ENCODE measurements at places on chromosomes 16 and 17.

GRCh38 chr16:87584271-87584670 lies 18.0 kb upstream of the JPH3 start:
- no peak overlapping the region for H3K27ac ChIP-seq
- no peak for DNase-seq
- no peak overlapping the region for H3K4me3 ChIP-seq
- peaks cover 22% of the 10 kb centered on the region for H3K27me3 ChIP-seq
- H3K36me3 ChIP-seq, result no peaks in the 10 kb centered on the region

GRCh38 chr16:10466861-10467260 lies 81.0 kb downstream of the ATF7IP2 start:
- peaks cover 9% of the 10 kb centered on the region for H3K36me3 ChIP-seq
- H3K4me1 ChIP-seq, result no peaks in the 10 kb centered on the region
- H3K27me3 ChIP-seq, result no peaks in the 10 kb centered on the region
- DNase-seq, result no peak

- H3K27me3 ChIP-seq, result no peaks in the 10 kb centered on the region
- H3K4me1 ChIP-seq, result no peaks in the 10 kb centered on the region
- H3K4me3 ChIP-seq, result no peak overlapping the region
Measured at GRCh38 chr17:38912221-38912813, 13.1 kb upstream of the LASP1NB start.

- H3K4me1 ChIP-seq, result peaks cover 7% of the 10 kb centered on the region
- no peak overlapping the region for H3K27ac ChIP-seq
- H3K36me3 ChIP-seq, result no peaks in the 10 kb centered on the region
- no peak overlapping the region for H3K4me3 ChIP-seq
- DNase-seq, result no peak
- no peaks in the 10 kb centered on the region for H3K27me3 ChIP-seq
Measured at GRCh38 chr17:27985306-27985705, 57.2 kb upstream of the NLK start.

DNA sequence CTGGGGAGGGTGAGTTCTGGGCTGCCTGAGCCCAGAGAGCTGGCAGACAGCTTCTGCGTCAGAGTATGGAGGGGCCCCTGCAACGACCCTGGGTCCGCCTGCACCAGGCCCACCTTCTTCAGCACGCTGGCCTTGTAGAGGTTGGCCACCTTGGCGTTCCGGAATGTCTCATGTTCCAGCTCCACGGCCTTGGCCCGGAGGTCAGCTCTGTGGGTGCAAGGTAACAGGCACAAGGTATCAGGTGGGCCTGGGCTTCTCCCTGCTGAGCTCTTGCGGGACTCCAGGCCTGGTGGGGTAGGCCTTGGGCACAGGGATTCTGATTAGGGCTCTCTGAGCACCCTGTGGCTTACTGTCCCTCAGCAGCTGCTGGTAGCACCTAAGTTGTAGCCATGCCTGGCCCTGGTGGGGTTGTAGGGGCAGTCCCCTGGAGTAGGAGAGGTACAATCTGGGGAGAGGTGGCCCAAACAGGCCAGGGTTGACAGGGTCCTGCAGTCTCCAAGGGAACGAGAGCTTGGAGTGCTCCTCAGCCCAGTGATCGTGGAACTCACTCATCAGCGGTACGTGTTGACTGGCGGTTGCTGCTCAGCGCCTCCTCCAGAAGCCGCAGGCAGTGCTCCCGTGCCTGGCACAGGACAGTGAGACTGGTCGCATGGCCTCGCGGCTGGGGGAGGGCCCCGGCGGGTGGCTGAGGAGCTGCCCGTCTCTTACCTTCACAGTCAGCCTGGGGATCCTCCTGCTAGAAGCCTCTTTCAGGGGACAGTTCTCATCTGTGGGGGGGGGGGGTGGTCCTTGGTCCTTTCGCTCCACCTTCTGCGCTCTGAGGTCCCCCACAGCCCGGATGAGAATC lies 2.9 kb upstream of the SMIM5 start:
- DNase-seq, result no peak
- H3K4me3 ChIP-seq, result no peak overlapping the region
- H3K27me3 ChIP-seq, result no peaks in the 10 kb centered on the region
- H3K27ac ChIP-seq, result no peak overlapping the region

DNA sequence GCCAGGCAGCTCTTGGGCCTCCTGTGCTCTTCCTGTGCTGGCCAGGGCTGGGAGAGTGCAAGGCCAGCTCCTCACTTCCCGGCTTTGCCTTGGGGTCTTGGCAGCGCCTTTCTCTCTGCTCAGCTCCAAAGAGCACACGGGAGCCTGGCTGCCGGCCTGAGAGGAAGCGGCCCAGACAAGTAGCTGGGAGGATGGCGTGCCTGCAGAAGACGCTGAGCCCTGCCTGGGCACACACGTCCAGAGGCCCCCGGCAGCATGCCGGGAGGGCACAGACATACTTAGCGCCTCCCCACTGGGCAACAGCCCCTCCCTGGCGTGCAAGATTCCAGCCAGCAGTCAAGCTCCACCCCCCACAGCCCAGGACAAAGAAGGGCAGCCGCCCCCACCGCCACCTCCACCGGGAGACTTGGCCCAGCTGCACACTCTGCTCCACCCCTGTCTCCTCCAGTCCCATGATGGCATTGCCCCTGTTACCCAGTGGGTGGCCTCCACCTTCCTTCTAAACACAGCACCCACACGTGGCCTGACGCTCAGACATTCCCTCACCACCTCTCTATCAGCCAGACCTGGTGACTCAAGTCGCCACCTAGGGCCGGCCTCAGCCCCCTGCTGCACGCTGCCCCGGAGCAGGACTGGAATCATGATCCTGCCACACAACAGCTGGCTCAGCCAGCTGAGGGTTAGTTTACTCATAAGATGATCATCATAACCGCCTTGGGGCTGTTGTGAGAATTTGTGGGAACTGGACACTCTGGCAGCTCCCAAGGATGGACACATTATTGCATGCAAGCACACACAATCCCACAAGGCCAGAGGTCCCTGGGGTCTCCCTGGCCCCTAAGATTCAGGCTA lies 12.4 kb downstream of the SGCA start:
- H3K27ac ChIP-seq, result no peak overlapping the region
- no peaks in the 10 kb centered on the region for H3K36me3 ChIP-seq
- H3K4me3 ChIP-seq, result no peak overlapping the region

GRCh38 chr16:79843631-79844043 lies 243.1 kb upstream of the MAF start:
- no peak overlapping the region for H3K4me3 ChIP-seq
- H3K4me1 ChIP-seq, result no peaks in the 10 kb centered on the region
- H3K27me3 ChIP-seq, result no peaks in the 10 kb centered on the region
- no peak for DNase-seq
- H3K27ac ChIP-seq, result no peak overlapping the region
- H3K36me3 ChIP-seq, result no peaks in the 10 kb centered on the region

- H3K27ac ChIP-seq, result no peak overlapping the region
- H3K4me3 ChIP-seq, result no peak overlapping the region
- H3K27me3 ChIP-seq, result no peaks in the 10 kb centered on the region
Measured at GRCh38 chr16:56331915-56332314, 93.4 kb downstream of the AMFR start.

GRCh38 chr17:75689441-75689873 lies 22.3 kb downstream of the SAP30BP start:
- no peaks in the 10 kb centered on the region for H3K27me3 ChIP-seq
- peaks cover 52% of the 10 kb centered on the region for H3K36me3 ChIP-seq
- H3K27ac ChIP-seq, result peak overlapping the region; percentile 86
- H3K4me3 ChIP-seq, result no peak overlapping the region
- H3K4me1 ChIP-seq, result peaks cover 61% of the 10 kb centered on the region
- DNase-seq, result no peak

DNA sequence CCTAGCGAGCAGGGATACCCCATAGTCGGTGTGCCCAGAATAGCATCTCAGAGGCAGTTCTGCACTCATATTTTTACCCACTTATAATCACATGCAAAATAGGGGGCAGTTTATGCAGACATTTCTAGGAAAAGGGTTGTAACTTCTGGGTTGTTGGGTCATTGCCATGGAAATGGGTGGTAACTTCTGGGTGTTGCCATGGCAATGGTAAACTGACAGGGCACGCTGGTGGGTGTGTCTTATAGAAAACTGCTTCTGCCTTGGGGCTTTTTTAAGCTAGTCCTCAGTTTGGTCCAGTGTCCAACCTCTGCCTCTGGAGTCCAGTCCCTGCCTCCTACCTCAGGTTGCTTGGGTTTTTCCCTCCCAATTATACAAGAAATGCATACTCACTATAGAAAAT lies 7.4 kb upstream of the SPAG9 start:
- no peak overlapping the region for H3K4me3 ChIP-seq
- H3K4me1 ChIP-seq, result peaks cover 7% of the 10 kb centered on the region
- DNase-seq, result peak; percentile 60
- no peaks in the 10 kb centered on the region for H3K36me3 ChIP-seq
- no peak overlapping the region for H3K27ac ChIP-seq
- no peaks in the 10 kb centered on the region for H3K27me3 ChIP-seq

GRCh38 chr16:6946802-6947201 lies 385.8 kb upstream of the RBFOX1 start:
- H3K36me3 ChIP-seq, result no peaks in the 10 kb centered on the region
- H3K27ac ChIP-seq, result no peak overlapping the region
- no peak overlapping the region for H3K4me3 ChIP-seq
- DNase-seq, result no peak
- no peaks in the 10 kb centered on the region for H3K4me1 ChIP-seq

DNA sequence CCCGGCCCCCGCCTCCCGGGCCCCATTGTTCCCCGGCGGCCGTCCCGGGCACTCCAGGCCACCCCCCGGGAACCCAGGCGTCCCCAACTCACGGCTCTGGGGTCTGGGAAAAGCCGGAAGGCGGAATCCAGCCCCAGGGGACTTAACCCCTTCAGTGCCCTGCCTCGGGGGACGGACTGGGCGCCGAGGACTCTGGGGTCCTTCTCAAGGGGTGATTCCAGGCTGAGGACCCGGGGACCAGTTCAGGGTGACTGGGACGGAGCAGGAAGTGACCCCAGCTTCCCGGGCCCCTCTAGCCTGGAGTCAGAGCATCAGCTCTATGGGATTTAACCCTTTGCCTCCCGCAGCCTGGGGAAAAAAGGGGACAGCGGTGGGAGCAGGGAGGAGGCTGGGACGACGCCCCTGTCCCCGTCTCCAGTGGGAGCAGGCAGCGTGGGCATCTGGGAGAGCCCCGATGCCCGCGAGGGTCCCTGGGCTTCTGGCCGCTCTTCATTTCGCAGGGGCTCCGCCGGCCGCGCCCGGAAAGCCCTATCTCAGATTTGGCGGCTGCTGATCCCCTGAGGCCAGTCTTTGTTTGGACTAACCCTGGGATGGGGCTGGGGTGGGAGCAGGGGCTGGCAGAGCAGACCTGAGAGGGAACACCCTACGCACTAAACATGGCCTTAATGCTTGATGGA lies at the start of gene ZNF629:
Gene ZNF629 (minus strand): TSS at position 270 of the 677 bp plus-strand sequence. CDS start 2,723 bp downstream, outside the sequence.
- H3K27ac ChIP-seq, result peak within 1 kb of the TSS; percentile 67
- peak within 1 kb of the TSS; percentile 94 for H3K4me3 ChIP-seq
- DNase-seq, result peak; percentile 36
- peaks cover 17% of the 10 kb centered on the region for H3K36me3 ChIP-seq

DNA sequence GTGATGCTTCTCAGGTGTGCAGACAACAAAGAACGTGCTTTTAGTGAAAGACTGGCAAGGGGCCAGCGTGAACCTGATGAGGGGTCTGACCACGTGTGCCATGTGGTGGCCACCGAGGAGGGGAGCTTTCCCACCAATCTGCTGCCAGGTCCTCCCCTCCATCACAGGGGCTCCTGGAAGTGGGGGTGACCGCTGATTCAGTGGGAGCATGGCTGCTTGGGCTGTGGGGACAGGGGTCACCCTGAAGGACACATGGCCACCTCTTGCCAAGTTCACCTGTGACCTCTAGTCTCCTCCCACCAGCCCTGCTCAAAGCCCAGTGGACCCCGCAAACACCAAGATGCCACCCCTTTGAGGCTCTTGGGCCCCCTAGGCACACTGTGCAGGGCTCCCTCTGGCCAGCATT lies 37.9 kb upstream of the MTSS2 start:
- no peak overlapping the region for H3K27ac ChIP-seq
- H3K4me1 ChIP-seq, result no peaks in the 10 kb centered on the region
- DNase-seq, result no peak
- no peaks in the 10 kb centered on the region for H3K27me3 ChIP-seq
- peaks cover 97% of the 10 kb centered on the region for H3K36me3 ChIP-seq

DNA sequence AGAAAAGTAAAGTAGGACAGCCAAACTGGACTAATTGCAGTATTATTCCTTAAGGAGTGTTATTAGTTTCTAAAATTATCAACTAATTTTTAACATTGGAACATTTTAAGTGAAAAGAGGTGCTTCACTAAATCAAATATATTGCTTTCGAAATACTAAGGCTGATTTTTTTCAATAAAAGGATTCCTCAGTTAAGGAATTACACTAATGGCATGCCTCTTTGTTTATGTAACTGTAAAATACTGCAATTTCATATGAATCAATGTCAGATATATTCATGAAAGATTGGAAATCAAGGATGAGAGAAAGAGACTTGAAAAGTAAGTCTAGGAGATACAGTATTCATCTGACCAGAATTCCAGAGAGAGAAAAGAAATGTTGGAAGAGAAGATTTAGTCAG lies 129.8 kb downstream of the TANC2 start:
- H3K27me3 ChIP-seq, result no peaks in the 10 kb centered on the region
- no peak overlapping the region for H3K27ac ChIP-seq
- DNase-seq, result no peak
- H3K36me3 ChIP-seq, result no peaks in the 10 kb centered on the region
- H3K4me3 ChIP-seq, result no peak overlapping the region
- no peaks in the 10 kb centered on the region for H3K4me1 ChIP-seq

- no peak overlapping the region for H3K27ac ChIP-seq
- no peak for DNase-seq
- no peak overlapping the region for H3K4me3 ChIP-seq
- H3K36me3 ChIP-seq, result no peaks in the 10 kb centered on the region
Measured at GRCh38 chr17:55450232-55450825, 28.7 kb upstream of the MMD start.

DNA sequence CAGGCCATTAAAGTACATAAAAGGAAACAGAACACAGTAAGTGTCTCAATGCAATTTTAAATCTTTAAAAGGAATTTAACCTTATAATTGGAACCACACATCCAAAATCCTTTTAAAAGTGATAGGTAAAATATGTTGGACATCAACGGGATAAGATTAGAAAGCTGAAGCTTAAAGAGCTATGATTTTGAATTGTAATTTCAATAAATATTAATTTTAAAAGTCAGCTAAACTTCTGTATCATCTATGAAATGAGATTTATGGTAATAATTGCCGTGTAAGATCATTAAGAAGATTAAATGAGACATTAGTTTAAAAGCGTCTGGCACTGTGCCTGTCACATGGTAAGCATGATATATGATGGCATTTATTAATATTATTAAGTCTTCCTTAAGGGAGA lies 31.3 kb downstream of the CCDC42 start:
- H3K36me3 ChIP-seq, result no peaks in the 10 kb centered on the region
- no peak for DNase-seq
- H3K4me1 ChIP-seq, result no peaks in the 10 kb centered on the region
- no peak overlapping the region for H3K27ac ChIP-seq

Data from CD14-positive monocyte (primary cell).